ENCODE measurements at places on chromosomes 4 and X.
A peak's percentile ranks its signal among the peaks of the same experiment; 100 is the strongest.

DNA sequence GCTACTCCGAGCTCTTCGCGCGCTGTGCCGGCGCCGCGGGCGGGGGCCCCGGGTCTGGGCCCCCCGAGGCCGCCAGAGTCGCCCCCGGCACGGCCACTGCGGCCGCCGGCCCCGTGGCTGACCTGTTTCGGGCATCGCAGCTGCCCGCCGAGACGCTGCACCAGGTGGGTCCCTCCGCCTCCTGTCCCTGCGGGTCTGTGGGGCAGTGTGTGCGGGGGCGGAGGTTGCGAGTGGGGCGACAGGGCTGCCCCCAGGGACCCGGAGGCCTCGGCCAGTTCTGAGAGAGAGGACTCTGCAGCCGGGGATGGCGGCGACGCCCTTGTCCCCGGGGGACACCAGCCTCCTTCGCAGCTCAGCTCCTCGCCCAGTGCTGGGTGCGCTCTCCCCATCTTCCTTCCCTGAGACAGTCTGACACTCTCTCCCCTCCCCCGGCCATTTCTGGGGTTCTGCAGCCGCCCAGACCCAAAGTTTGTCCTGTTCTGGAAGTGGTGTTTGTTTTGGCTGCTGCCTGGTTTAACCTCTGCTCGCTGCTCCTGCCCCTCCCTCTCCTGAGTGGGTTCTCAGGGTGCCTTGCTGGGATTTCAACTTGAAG lies 609 bp downstream of the REPS2 start:
- no peak for DNase-seq

- DNase-seq: no peak
These were observed 15.7 kb downstream of the STBD1 start for GRCh38 chr4:76322236-76322635.

- DNase-seq: no peak
These were observed 180.7 kb upstream of the SFRP2 start for GRCh38 chr4:153969542-153969941.

DNA sequence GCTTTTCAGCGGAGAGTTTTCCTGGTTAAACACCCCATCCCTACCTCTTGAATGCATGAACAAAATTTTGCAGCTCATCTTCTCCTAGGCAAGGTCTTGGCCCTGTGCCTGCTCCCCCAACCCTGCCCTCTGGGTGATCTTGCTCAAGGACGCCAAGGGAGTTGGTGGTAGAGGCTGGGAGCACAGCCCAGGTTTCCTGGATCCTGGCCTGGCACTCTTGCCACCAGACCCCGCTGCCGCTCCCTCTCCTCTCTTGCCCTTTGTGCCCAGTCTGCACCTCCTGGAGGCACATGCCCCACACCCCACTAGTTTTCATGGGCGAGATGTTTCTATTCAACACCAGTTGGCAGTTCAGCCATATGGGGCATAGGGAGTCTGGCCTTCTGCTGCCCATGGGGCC lies 37.3 kb downstream of the TSC22D3 start:
- DNase-seq: no peak

DNA sequence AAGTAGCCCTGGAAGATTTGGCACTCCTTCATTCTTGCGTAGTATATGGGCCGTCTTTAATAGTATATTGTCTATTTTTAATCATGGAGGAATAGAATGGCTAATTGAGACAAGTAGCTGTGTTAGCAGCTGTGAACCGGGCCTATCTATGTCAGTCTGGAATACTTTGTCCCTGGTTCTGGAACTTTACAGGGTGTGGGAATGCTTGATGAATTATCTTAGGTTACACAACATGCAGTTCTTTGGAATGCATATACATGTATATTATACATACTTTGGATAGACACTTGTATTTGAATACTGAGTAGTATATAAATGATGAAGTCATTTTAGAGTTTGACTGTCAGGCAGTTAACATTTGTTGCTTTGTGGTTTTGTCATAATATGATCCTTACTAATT lies 37.4 kb downstream of the PDLIM5 start:
- DNase-seq: no peak

DNA sequence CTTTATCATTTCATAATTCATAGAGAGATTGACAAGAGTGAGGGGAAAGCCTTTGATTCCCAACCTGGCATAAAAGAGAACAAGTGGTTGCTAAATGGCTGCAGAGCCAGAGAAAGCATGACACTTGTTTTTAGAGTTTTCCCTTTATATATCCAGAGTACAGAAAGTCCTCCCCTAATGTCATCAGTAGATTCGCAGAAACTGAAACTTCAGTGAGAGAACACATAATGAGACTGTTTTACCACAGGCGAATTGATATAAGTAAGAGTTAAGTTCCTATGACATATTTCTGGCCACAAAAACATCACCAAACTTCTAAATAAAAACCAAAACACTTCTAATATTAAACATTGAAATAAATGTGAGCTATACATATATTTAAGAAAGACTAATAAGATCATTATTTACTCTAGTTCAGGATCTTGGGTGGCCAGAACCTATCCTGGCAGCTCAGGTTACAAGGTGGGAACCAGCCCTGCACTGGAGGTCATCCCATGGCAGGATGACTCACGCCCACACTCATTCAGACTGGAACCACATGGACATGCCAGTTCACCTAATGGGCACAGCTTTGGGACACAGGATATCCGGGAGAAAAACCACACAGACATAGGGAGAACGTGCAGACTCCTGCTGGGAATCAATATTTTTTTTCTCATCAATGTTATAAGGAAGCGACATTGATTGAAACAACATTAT lies 35.5 kb downstream of the NWD2 start:
- no peak for DNase-seq

GRCh38 chrX:48531358-48531959 lies 8.1 kb upstream of the TBC1D25 start:
- DNase-seq: peak; percentile 36

DNA sequence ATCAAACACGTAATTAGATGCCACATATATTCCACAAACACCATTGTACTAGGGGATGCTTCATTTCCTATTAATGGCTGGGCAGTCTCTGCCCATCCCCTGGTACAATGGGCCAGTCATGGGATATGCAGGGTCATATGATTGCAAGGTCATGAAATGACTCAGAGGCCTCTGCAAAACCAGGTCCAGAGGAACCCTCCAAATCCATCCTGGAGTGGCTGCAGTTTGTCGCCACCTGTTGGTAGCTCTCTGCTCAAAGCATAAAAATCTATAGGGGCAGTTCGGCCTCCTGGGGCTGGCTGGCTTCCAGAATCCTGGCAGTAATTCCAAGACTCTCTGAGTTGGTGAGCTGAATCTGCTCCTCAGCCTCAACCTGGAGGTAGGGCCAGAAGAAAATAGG lies 22.9 kb upstream of the PUDP start:
- DNase-seq: peak; percentile 29

DNA sequence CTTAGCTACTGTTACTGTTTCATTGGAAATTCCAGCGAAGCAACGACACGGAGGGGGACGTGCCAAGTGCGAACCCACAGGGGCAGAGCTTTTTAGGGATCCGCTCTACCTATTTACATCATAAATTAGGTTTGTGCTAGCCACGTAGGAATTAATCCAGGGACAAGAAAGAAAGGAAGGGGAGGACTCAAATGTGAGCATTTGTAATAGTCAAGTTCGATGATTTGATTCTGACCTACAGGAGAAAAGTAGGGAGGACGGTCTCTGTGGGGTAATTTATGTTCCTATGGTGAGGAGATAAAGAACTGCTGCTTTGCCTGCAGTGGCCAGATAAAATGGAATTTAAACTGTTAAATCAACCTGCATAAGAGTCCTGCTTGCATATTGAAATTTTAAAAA lies 1.7 kb downstream of the INTS6L start:
- DNase-seq: no peak

- DNase-seq: no peak
These were observed 241.0 kb downstream of the AFF2 start for GRCh38 chrX:148741441-148741840.

GRCh38 chr4:42641656-42642055 lies 15.2 kb downstream of the ATP8A1 start:
- no peak for DNase-seq

- no peak for DNase-seq
These were observed 14.7 kb upstream of the C1QTNF7 start for GRCh38 chr4:15413010-15413622.

DNA sequence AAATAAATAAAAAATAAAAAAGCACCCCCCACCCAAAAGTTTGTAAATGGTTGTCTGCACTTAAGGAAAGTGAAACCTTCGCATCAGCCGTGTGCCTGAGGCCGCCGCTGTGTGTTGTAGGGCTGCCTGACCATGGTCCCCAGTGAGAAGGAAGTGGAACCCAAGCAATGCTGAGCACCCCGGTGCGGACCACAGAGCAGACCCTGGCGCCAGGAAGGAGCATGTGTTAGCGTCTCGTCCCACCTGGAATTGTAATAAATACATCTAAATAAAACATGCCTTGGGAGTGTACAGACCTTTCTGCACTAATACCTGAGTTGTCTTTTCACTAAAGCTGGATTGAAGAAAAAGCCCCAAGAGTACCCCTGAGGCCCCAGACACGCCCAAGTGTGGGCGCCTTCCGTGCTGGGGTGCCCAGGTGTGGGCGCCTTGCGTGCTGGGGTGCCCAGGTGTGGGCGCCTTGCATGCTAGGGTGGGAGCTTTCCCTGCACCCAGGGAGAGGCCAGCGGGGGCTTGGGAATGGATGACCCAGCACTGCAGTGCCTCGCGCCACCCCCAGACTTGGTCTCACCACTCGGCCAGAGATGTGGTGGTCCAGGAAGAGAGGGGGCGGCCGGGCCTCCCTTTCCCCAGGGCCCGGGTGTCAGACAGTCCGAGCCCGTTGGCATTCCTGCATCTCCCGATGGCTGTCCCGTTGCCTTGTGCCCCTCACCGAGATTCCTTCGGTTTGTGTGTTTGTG lies 33.7 kb downstream of the HTT-AS start:
- no peak for DNase-seq

DNA sequence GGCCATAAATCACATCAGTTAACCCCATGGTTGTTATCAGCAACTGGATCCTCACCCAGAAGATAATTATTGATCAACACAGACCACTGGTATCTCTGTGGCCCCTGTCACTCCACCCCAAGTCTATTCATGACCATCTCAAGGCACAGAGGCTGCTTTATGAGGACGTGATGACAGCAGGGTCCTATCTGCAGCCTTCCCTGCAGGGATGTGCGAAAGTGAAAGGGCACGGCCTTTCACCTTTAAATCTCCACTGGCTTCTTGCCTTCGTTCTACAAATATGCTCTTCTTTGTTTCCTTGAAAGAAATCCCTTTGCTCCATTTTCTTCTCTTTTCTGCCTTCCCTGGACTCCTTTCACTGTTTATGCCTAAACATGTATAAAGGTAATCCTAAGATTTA lies 170.6 kb upstream of the EDNRA start:
- DNase-seq: no peak

DNA sequence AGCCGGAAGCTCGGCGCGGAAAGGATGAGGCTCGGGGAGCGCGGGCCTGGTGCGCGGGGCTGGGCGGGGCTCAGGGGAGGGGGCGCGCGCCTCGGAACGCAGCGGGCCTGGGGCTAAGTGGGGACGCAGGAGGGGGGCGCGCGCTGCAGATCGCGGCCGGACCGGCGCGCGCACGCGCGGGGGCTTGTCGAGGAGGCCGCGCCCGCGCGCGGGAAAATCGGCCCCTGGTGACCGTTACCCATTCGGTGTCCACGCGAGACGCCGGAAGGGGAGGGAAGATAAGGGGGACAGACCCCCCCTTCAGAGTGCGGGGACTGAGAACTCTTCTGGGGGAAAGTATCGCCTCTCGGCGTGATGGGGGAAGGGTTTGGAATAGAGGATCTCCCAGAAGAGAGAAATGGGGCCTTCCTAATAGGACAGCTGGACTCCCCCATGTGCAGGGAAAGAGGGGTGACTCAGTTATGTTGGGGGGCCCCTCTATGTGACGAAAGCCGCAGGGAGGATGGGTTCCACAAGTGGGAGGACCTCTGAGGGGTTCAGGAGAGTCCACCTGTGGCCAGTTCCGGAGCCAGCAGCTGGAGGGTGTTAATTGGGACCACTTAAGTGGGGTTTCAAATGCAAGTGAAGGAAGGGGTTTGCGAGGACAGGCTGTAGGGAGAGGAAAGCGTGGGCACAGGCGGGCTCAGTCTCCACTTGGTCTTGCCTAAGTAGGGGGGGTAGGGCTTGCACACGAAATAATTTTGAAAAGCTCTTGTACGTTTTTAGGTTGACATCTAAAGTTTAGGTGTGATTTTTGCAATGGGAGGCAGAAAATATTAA lies 584 bp downstream of the SUV39H1 start:
- peak; percentile 38 for DNase-seq

GRCh38 chrX:118571836-118572235 lies 76.2 kb downstream of the DOCK11 start:
- no peak for DNase-seq

- no peak for DNase-seq
These were observed 42.4 kb upstream of the NOCT start for GRCh38 chr4:138972956-138973801.

DNA sequence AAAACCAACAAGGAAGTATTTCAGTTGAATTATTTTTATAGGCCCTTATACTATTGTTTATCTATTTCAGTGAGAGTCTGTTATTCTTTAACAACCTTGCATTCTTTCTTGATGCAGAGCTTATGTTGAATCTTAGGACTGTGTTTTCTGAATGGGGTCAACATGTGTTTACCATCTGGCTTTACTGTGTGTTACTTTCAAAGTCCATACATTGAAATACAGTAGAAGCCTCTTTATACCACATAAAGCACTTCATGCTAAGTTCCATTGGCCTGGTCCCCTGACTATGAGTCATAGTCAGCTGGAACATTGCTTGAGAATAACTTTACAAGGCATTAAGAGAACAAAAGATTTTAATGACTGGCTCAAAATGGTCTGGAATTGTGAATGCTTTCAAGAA lies 152.6 kb downstream of the GASK1B start:
- DNase-seq: no peak

DNA sequence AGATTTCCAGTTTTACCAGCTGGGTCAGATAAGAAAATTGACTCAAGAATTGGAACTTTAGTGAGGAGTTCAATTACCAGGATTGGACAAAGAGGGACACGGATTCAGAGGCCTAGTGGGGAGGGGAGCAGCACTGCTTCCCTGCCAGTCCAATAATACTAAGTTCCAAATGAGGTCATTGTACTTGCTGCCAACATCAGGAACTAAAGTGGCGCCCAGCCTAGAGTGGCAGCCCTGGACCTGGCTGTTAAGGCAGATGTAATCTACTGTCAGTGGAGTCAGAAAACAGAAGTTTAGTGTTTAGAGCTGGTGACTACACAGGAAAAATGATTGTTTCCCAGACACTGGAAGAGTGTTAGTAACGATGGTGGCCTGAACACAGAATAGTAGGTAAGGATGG lies 42.7 kb upstream of the RAPGEF2 start:
- no peak for DNase-seq
